ENCODE measurements at places on chromosomes 4 and X.

DNA sequence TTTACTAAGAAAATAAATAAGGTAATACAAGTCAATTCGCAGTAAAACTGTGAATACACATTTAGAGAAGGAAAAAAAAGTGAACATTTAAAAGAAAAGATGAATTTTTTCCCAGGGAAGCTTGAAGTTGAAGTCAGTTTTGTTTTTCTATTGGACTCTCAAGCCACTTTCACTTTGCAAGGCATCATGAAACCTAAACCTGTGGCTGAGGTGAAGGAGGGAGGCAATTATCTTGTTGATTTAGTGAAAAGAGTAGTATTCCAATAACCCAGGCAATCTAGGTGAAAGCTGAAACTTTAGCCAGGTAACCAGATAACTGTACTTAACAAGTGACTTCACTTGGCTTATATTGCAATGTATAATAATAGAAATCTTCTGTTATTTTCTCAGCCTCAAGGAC is 138.6 kb downstream of the HDX start:
- no peak for DNase-seq

- DNase-seq: no peak
Observed at GRCh38 chr4:127081041-127081440, 551.7 kb upstream of the INTU start.

DNA sequence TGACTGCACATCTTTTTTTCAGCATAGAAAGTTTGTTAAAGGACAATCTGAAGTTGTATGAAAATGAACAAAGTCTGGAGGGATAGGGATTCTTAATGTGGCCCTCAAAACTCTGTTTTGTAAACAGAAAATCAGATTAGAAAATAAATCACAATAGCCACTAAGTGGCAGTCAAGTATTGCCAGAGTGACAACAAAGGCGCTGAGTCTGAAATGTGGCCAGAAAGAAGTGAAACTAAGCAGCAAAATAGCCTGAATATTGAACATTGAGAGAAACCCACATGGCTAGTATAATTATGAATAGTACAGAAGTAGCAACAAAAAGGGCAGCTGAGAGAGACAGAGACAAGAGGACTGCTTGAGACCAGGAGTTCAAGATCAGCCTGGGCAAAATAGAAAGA is 81.1 kb upstream of the CT45A1 start:
- DNase-seq: no peak

DNA sequence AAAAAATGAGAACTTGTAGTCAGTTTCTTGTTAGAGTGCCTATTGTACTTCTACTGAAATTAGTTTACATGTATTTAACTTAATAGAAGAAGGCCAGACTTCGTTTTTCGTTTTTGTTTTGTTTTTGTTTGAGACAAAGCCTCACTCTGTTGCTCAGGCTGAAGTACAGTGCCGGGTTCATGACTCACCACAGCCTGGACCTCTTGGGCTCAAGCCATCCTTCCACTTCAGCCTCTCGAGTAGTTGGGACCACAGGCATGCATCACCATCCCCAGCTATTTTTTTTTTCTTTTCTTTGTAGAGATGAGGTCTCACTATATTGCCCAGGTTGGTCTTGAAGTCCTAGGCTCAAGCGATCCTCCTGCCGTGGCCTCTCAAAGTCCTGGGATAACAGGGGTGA is 793.9 kb downstream of the ADGRL3 start:
- DNase-seq: no peak

- no peak for DNase-seq
Observed at GRCh38 chr4:8050555-8051206, 107.9 kb downstream of the ABLIM2 start.

GRCh38 chr4:86918539-86919072 is 16.2 kb upstream of the AFF1 start:
- no peak for DNase-seq

GRCh38 chr4:174217273-174218126 is 66.0 kb downstream of the FBXO8 start:
- DNase-seq: no peak

DNA sequence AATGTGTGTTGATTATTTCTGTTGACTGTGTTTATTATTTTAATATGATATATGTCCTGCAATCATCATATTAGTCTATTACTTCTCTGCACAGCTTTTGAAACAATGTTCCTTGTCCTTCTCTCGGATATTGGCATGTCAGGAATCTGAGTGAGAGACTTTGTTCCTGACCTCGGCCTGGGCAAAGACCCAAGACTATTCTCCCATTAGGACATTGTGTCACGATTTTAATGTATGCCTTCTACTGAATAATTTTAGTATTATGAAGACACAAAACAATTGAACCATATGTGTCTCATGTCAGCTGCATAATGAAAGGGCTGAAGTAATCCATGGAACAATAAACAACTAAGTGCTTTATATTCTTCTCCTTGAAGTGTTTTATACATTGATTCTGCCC is 580.8 kb upstream of the TENM3 start:
- no peak for DNase-seq

- no peak for DNase-seq
Observed at GRCh38 chr4:77185686-77186085, 28.7 kb downstream of the CCNG2 start.

DNA sequence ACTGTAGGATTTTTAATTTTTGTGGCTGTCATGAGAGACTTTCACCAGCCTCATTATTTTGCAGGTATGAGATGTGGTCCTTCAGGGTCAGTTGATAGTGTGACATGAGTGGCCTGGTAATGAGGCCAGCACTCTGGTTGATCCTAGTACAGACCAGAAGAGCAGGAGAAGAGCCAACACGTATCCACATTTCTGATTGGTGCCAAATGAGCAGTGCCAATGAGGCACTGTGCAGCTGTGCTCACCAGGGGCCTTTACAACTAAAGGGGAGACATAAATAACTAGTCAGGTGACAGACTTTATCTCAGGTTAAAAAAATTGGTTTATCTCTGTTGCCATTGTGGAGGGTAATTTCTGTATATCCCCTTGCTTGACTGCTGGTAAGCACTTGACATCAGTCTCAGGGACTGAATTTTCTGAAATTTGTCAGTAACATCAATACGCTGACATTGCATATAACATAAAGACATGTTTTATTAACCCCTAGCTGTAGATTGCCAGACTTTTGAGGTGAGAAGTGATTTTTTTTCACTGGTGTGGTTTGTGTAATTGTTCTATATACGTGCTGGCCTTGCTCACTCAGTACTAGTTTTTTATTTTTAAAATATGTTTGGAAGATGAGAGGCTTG is 101.2 kb downstream of the AFF1 start:
- no peak for DNase-seq

GRCh38 chr4:104870495-104871233 is 276.0 kb upstream of the TET2 start:
- no peak for DNase-seq

- DNase-seq: no peak
Observed at GRCh38 chrX:7091923-7092322, 55.6 kb upstream of the STS start.

GRCh38 chrX:25544641-25545040 is 528.9 kb upstream of the ARX start:
- no peak for DNase-seq

DNA sequence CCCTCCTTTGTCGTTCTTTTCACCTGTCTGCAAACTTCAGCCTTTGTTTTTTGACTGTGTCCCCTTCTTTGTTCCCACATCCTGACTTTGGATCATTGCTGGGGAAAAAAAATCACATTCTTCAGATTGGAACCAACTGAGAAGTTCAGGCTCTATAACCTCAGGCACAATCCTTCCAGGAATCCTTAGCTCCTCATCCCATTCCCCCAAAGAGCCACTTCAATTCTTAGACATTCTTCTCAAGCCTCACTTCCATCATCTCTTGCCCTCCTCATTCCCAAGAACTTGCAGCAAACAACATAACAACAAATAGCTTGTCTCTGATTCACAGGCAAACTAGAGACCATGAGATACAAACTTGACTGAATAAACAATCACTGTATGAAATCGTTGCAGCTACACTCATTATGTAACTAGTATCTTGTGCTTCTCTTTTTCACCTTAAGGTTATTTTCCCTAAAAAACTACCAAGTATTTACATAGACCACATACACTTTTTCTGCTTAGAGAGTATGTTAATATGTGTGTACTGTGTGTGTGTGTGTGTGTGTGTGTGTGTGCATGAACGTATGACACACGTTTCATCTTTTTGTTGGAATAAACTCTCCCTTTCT is 26.4 kb upstream of the PGM2 start:
- no peak for DNase-seq

DNA sequence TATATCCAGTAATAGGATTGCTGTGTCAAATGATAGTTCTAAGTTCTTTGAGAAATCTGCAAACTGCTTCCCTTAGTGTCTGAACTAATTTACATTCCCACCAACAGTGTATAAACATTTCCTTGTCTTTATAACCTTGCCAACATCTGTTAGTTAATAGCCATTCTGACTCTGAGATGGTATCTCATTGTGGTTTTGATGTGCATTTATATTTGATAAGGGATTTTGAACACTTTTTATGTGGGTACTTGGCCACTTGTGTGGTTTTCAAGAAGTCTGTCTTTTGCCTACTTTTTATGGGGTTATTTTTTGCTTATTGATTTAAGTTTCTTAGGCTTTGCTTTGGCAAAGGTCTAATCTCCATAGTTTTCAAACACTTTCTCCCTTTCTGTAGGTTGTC is 189.9 kb upstream of the CXCL13 start:
- no peak for DNase-seq

- no peak for DNase-seq
Observed at GRCh38 chr4:101346351-101347266, 717 bp downstream of the PPP3CA start.

DNA sequence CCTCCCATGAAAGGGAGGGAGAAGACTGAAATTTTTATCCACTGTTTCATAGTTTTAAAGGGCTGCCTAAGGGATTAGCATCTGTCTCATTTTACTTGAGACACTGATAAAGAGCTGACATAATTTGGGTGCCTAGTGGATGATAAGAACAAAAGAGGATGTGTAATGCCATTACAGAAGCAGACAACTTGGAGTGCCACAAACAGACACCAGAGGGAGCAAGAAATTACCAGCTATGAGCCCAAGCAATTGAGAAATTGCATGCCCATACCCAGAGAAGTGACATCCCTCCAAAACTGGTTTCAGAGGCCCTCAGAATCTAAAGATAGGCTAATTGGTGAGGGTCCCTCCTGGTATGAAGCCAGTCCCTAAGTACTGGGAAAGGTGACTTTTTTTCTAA is 38.5 kb upstream of the POU3F4 start:
- DNase-seq: no peak

GRCh38 chrX:19571711-19572110 is 56.4 kb upstream of the MAP3K15 start:
- DNase-seq: no peak

- no peak for DNase-seq
Observed at GRCh38 chr4:54372951-54373350, 143.9 kb downstream of the PDGFRA start.

- DNase-seq: no peak
Observed at GRCh38 chr4:56077676-56078075, 128.9 kb downstream of the CEP135 start.

DNA sequence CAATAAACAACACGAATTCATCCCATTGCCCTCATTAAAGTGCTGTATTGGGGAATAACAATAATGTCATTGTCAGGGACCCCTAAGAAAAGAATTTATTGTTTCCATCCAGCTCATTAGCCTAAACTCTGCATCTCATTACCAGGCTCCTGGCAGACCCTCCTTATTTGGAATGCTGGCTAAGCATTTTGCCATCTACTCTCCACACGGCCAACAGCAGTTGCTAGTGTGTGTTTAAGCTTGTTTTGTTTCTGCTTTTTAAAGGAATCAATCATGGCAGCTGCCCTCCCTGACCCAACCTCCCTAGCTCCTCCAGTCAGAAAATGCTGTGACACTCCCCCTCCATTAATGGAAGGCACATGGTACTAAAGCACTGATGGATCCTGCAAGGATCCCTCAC is 43.5 kb downstream of the GATB start:
- DNase-seq: no peak

DNA sequence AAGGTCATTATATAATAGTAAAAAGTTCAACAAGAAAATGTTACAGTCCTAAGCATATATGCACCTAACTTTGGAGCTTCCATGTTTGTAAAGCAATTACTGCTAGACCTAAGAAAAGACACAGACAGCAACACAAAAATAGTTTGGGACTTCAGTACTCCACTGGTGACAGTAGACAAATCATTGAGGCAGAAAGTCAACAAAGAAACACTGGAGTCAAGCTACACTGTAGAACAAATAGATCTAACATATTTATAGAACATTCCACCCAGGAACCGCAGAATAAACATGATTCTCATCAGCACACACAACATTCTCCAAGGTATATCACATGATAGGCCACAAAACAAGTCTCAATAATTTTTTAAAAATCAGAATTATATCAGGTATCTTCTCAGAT is 42.6 kb downstream of the ARFIP1 start:
- DNase-seq: no peak

DNA sequence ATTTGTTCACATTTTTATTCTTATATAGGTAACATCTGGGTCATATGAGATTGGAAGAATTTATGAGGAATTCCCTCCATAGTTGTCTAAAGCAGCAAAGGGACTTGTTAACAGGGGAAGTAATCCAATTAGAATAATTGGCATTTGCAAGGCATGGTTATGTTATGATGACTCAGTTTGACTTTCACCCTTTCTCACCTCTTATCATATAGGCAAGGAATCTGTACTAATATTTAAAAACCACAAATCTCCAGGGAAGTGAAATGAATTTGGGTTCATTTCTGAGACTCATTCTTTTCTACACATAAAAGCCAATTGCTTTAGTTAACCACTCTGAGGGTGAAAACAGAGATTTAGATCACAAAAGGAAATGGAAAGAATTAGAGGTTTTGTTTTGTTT is 281.5 kb upstream of the DKK2 start:
- no peak for DNase-seq

DNA sequence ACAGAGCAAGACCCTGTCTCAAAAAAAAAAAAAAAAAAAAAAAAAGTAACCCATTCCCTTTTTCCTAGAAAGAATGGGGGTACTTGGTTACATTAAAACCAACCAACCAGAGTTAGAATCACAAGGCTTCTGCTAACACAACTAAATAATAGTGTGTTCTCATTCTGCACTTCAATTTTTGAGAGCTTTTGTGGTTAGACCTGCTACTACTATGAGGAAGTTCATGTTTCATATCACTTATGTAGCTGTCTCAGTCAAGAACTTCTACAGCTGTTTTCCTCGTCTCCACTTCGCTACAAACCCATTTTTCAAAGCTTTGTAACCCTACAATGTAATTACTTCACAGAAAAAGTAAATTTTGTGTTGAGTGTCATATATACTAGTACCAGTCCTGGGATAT is 58.3 kb downstream of the PDHA2 start:
- no peak for DNase-seq

GRCh38 chr4:8834681-8835220 is 36.9 kb downstream of the HMX1 start:
- DNase-seq: peak; percentile 66
